ENCODE measurements at places on chromosomes 12 and 14.

GRCh38 chr12:78559416-78559815 lies 305.2 kb upstream of the SYT1 start:
- DNase-seq: no peak

DNA sequence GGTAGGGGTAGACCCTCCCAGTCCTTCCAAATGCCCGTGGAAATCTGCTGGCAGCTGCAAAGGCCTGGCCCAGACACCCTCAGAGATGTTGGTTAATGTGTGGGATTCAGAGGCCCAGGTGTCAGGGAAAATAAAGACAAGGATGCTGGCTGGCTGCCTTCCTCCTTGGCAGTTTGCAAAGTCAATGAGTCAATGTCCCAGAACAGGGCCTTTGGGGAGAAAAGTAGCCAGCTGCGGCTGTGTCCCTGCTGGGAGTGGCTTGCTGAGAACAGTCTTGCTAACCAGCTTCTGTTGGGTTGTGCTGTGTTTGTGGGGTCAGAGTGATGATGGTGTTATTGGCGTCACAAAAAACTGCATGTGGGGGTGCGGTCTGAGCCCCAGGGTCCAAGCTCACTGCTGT lies 29.2 kb downstream of the GLRX5 start:
- no peak for DNase-seq

GRCh38 chr12:104197264-104197663 lies 18.3 kb upstream of the TXNRD1 start:
- no peak for DNase-seq

DNA sequence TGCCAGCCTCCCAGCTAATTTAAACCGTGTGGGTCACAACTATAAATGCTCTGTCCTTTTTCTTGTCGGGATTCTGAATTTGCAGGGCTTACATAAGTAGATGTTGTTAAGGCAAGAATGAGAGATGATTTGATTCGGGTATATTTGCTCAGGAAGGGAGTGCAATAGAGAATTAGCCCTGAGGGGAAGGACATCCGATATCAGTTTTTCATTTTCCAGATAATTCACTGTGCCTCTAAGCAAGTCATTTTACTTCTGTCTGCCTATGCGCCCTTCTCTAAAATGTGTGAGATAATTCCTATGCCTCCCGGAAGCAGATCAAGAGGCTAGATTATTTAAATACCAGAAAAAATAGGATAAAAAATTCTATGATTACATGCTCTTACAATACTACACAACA lies 300.5 kb downstream of the RMST start:
- DNase-seq: no peak

GRCh38 chr12:120012067-120012621 lies 23.1 kb downstream of the BICDL1 start:
- no peak for DNase-seq

GRCh38 chr12:122159882-122160281 lies 14.1 kb downstream of the IL31 start:
- DNase-seq: no peak

- DNase-seq: no peak
Observed at GRCh38 chr12:77070800-77071449, 5.6 kb upstream of the E2F7 start.

DNA sequence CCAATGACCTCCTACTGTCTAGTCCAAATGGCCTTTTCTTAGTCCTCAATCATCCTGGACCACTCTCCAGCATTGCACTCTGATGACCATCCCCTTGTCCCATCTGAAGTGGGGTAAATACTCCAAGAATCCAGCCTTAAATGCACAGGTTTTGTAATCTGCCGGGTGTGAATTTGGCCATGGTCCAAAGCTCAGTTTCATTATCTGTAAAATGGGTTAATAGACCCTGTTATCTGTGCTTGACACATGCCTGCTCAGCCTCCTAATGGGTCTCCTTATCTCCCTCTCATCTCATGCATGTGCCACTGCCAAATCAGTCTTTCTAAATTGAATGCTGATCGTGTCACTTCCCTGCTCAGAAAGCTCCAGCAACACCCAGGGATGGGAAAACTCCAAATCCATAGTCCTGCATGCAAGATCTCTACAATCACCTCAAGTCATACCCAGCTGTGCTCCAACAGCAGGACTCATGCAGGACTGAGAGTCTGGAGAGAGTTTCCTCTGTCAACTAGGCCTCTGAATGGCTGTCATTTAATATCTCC lies 22.3 kb downstream of the LGR5 start:
- DNase-seq: no peak

DNA sequence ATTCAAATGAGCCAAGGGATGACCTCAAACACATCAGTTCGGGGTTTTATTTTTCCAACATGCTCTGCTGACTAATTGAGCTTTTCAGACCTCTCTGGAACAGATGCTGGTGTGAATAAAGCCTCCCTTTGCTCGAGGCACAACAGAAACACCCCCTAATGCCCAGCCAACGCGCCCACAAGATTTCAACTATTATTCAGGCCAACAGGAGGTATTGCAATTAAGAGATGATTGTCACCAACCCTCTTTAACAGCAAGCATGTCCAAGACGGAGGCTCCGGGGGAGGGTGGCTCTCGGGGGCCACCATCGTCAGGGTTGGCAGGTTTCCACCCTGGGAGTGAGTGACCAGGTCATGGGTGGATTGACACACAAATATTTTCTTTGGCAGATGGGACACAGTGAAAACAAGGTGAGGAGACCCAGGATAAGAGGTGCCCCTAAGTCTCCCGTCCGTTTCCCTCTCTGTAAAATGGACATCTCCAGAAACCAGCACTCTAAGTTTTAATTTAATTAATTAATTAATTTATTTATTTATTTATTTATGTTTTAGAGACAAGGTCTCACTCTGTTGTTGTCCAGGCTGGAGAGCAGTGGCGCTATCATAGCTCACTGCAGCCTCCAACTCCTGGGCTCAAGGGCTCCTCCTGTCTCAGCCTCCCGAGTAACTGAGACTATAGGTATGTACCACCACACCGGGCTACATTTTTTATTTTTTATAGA lies 56.1 kb downstream of the MAP1LC3B2 start:
- DNase-seq: no peak

GRCh38 chr12:117098024-117098360 lies 1.2 kb downstream of the TESC start:
- DNase-seq: no peak

- no peak for DNase-seq
Observed at GRCh38 chr12:48281811-48282210, 68.9 kb downstream of the ZNF641 start.

GRCh38 chr14:85310491-85311272 lies 219.3 kb upstream of the FLRT2 start:
- no peak for DNase-seq

GRCh38 chr12:110935588-110935987 lies 15.2 kb upstream of the MYL2 start:
- no peak for DNase-seq
